ENCODE measurements at places on chromosomes 3 and 15. TPM values are rescaled to one million over a fixed set of nuclear protein-coding genes. Genes with fewer than 3 reads are reported as not detected.

The CCNB2 gene
- total RNA-seq = 120 TPM

The SLC12A1 gene
- not detected for total RNA-seq

The LDHAL6B gene
- total RNA-seq = not detected

The DOCK3 gene
- 4.8 TPM for total RNA-seq

GRCh38 chr3:55405436-55405835, 81.7 kb downstream of the WNT5A start:
- DNase-seq = peak; percentile 3

DNA sequence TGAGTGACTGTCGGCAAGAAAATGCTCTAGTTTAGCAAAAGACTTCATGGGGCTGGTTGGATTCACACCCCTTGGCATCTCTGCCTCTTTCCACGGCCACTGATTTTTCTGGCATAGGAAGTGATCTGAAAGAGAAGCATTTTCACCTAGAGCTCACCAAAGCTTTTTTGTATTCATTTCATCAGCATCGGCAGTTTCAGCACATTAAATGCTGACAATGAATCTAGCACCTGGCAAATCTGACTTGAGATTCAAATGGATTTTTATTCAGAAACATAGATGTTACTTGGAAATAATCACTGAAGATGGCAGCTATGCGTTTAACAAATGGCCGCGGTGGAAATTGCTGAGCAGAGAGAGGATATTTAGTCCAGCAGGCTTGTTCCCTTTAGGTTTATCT, 155.9 kb downstream of the MEIS2 start:
- no peak for DNase-seq

- no peak for DNase-seq
Measured at GRCh38 chr15:39106950-39107349, 473.9 kb upstream of the THBS1 start.

GRCh38 chr3:10317311-10317960, 3.5 kb downstream of the SEC13 start:
- DNase-seq = no peak

Measured in activated naive CD4-positive, alpha-beta T cell treated with anti-CD3 and anti-CD28 coated beads, Interleukin-2, amount 50 U/mL, for 72 hours (primary cell).